ENCODE measurements at places on chromosomes 2 and 18.

DNA sequence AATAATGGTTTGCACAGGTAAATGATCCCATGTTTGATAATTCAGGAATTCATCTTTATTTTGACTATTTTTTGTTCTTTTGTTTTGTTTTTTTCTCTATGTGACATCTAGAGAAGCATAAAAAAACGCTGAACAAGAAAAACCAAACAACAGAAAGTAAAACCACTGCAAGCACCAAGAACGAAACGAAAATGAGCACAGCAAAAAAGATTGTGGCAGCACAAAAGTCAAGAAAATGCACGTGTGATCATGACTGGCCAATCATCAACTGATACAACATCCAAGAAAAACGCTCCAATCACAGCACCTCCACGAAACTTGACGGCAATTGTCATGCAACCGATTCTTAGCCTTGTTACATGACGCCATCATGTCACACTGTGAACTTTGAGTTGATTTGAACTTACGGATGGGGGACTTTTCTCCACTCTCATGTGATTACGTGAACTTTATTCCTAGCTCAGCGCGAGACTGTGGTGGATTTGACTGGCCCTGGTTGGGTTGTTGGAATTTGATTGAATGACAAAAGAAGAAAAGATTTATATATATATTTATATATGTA lies 318.7 kb downstream of the CELF4 start:
- no peak for DNase-seq

GRCh38 chr2:2269989-2270562 lies 61.0 kb downstream of the MYT1L start:
- DNase-seq = no peak

- no peak for DNase-seq
These were observed 48.6 kb upstream of the RPL31 start for GRCh38 chr2:100953406-100954043.

DNA sequence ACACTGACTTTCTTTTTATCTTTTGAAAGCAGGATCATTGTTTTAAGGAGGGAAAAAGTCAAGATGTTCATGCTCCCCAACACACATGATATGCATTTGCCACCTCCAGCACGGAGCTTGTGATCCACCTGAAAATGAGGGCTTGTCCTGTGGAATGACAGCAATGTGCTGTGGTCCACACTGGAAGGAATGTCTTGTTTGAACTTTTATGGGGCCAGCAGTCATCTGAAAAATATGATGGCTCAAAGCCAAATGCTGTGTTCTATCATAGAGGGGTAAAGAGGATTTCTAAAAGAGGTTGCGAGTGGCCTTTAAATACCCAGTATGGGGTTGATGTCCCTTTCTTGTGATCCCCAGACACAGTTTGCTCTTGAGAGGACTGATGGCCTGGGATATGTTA lies 226.5 kb upstream of the SPRED2 start:
- no peak for DNase-seq

GRCh38 chr2:46945671-46946070 lies 30.1 kb upstream of the MCFD2 start:
- no peak for DNase-seq

DNA sequence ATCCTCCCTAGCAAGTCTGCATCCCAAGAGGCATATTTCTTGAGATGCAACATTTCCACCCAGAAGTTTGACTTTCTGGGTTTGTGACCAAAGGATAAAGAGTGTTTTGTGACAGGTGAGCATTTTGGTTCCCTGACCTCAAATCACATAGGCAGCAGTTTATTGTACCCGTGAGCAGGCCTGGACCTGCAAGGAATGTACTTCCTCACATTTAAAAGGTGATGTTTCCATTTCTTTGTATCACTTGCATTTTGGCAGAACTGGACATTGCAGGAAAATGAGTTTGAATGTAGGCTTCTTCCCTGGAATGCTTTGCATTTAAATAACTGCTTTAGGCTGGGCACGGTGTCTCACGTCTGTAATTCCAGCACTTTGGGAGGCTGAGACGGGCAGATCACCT lies 160.7 kb downstream of the ALPK2 start:
- DNase-seq = no peak

- DNase-seq = no peak
These were observed 389.7 kb downstream of the TXNL1 start for GRCh38 chr18:56248610-56249235.

- no peak for DNase-seq
These were observed 136.1 kb downstream of the SPOPL start for GRCh38 chr2:138637686-138638085.

- no peak for DNase-seq
These were observed 6.0 kb downstream of the TMEM214 start for GRCh38 chr2:27038631-27039339.

DNA sequence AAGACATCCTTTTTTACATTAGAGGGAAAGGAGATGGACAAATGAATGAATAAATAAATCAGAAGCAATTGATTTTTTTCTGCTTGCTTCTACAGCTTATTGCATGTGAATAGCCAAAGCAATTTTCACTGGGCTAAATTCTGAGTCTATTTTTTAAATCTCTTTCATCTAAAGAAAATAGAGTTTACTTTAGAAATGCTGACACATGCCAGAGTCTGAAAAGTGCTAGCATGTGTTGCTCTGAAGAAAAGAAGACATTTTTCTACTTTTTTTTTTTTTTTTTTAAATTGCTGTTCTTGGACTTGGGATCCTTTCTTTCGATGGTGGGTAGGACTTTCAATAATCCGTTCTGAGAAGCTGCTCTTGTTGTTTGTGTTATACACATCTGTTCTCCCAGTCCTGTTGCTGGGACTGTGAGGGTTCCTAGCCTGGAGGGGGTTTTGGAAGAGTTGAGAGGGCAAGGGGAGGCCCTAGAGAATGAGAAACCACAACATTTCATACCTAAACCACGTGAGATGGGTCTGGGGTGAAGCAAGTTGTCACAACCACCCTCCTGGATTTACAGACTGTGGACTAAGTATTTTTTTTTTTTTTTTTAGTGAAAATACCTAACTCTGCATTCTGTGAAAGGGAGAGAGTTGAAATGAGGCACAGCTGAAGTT lies 193.5 kb downstream of the PRKCE start:
- DNase-seq = no peak

DNA sequence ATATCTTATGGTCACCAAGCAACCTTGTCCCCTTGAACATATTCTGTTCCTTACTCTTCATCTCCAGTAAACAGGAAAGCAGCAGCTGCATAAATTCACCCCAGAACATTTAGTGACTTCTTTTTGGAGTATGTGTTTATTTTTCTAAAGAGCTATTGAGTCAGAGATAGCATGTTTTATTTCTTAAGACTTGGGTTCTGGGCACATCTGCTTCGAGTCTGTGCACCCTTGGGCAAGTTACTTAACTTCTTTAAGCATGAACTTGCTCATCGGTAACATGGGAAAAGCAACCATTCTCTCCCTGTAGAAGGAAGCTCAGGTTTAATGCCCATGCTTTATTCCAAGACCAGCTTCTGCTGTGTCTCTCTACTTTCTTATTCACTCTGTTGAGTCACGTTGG lies 309.3 kb upstream of the MEX3C start:
- DNase-seq = no peak

DNA sequence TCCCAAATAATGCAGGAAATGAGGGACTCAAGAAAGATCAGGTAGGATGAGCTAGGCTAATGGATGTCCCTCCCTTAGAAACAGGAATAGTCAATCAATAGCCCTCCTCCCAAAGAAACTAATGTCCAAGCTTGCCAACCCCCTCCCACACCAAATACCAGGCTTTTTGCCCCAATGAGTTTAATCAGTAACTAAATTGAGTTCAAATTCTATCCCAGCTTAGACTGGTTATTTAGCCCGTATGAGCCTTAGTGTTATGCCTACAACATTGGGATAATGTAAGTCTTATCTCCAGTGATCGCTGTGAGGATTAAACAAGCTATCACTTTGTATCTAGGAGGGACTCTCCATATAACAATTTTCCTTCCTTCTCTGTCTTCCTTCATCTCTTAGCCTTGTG lies 310.7 kb downstream of the DPP10 start:
- no peak for DNase-seq

DNA sequence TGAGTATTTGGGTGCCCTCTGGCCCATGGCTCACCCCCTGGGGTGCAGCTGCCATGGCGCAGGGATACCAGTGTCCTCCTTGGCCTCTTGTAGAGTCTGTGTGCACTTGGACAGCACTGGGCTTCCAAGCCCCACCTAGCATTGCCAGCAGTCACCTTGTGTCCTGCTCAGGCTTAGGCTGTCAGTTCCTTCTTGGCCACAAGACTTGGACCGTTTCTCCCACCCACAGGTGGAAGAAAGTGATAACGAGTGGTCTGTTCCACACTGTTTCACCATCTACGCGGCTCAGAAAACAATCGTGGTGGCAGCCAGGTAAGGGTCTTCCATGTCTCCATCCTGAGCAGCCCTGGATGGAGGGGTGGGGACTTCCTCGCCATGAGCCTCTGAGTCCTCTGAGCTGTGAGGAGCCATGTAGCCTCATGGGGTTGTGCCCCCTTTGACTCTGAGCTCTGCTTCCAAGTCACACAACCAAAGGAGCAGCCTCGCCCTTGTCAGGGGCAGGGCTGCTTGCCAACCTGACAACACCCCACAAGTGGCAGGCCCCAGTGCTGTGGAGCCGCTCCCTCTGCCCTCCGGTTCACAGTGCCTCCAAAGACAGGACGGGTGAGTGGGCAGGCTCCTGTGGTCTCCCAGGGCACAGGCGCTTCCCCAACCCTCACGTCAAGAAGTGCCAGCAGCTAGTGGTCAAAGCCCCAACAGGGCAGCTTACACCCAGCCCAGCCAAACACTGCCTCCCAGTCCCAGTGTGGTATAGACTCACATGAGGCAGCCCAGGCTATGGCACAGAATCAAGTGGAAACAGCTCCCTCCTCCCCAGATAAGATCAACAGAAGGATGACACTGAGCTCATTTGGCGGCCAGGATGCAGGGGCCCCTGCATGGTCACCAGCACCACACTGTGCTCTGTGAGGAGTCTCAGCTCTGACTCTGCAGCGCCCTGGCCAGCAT lies 18.4 kb downstream of the STK25 start:
- DNase-seq = no peak

DNA sequence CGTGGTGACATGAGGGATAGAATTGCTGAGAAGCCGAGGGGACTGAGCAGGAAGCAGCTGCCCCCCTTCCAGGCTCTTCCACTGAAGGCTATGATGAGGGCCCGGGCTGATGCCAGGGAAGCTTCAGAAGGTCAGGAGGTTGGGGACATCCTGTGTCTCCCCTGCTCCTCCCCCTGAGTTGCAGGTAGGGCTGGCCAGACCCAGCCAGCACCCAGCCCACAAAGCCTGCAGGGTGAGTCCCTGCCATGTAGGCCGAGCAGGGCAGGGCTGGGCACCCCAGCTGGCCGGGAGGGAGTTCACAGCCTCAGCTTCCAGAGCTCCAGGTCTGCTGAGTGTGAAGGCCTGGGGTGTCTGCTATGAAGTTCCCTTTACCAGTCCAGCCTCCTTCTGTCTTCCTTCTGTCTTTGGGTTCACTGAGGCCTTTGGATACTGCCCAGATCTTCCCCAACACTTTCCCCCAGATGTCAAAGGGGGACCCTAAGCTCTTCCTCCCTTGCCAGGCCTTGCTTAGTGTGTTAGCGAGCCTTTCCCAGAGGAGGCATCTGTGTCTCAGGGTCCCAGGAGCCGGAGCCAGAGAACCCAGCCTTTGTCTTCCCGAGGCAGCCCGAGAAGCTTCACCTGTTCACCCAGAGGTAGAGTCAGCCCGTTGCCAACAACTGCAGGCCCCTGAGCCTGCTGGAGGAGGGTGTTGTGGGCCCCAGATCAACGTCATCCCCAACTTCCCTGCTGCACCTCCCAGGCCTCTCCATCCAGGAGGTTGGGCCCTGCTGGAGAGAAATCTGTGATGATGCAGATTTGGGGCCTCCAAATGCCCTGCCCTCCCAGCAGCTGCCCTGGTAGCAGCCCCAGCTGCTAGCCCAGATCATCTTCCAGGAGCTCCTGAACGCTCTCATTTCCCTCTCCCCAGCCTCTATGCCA lies 3.6 kb upstream of the NCL start:
- no peak for DNase-seq

GRCh38 chr2:224248944-224249371 lies 152.9 kb downstream of the FAM124B start:
- DNase-seq = no peak

- DNase-seq = peak; percentile 2
These were observed 3.0 kb downstream of the BUB1 start for GRCh38 chr2:110674620-110675555.

GRCh38 chr2:222572264-222572721 lies 83.6 kb downstream of the FARSB start:
- DNase-seq = no peak

- no peak for DNase-seq
These were observed 629.6 kb upstream of the FANCL start for GRCh38 chr2:58870704-58871103.

DNA sequence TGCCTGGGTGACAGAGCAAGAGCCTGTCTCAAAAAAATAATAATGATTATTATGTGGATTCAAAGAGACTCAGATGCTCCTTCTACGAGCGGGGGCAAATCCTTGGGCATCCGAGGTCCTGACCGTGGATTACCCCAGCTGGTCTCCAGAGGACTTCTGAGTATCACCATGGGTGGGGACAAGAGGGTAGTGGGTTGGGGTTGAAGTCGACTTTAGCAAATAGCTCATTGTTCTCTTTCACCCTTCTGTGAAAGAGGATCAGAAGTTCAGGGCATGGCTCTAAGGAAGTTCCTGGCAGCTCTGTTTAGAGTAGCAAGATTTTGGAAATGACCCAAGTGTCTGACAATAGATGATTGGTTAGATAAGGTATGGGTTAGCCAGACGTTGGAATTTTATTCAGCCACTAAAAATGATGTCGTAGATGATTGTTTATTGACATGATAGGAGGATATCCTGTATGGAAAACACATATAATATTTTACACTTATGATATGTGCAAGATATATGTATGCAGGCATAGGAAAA lies 59.0 kb upstream of the SPRED2 start:
- DNase-seq = no peak

DNA sequence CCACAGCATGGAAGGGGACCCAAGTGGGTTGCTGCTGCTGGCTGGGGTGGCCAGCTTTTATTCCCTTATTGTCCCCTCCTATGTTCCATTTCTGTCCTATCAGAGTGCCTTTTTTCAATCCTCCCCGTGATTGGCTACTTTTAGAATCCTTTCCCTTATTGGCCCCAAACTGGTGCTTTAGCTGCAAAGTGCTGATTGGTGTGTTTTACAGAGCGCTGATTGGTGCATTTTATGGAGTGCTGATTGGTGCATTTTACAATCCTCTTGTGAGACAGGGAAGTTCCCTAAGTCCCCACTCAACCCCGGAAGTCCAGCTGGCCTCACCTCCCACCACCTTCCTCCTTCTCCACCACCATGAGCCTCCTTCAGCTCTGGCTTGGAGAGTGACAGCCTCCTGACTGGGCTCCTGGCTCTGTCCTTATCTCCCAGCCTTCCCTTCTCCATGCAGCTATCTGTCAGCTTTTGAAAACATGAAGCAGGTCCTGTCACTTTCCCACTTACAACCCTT lies 20.7 kb upstream of the PLB1 start:
- DNase-seq = no peak

- DNase-seq = no peak
These were observed 84.5 kb downstream of the RAPH1 start for GRCh38 chr2:203450561-203450960.

- DNase-seq = no peak
These were observed 328.7 kb downstream of the NR4A2 start for GRCh38 chr2:156003780-156004179.

- DNase-seq = no peak
These were observed 119.9 kb upstream of the NDUFV2 start for GRCh38 chr18:8982416-8983183.
